Retinal pigment epithelial cell (primary cell): ENCODE measurements at places on chromosomes 3 and 15.

DNA sequence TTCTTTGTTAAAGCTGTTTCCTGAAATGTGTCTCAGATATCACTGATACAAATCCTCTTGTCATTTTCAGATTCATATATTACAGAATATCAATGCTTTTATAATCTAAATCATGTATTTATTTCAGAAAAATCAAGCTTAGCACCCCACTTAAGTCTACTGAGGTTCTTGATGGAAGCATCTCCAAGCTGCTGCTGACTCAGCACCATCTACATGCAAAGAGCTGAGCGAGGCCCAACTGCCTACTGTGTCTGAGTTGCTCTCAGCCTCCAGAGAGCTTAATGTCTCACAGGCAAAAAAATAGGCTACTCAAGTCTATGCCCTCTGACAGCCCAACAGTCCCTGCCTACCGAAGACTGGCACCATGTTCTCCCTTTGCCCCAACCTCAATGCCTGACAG, 29.2 kb upstream of the STIMATE start:
- no peak for DNase-seq

DNA sequence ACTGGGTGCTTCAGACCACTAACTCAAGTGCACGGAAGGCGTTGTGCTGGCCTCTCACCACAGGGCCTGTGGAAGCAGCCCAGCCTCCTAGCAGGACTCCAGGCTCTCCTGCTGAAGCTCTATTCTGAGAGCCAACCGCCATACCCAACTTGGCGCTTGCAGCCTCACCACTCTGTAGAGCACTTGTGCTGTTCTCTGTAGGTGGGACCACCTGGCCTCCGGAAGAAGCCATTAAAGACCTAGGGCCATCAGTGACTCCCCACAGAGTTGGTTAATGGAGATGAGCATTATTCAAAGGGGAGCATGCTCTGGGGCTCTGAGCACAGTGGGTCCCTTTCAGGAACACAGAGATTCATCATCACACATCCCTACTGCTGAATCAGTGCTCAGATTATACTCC, 50.9 kb downstream of the C3orf85 start:
- DNase-seq: no peak

DNA sequence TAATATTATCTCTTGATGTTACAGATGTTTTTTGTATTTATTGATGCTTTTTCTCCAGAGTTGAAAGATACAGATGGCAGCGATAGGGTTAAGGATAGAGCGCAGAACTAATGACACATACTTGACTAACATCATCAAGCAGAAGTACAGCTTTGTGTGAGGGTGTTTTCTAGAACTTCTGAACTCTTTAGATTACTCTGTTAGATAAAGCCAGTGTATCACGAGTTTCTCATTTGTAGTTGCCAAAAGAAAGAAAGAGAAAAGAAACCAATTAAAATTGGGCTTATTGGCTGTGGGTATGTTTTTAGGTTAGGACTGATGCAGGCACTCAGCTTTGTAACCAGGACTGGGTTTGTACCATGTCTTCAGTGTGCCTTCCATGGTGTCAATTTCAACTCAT, 6.6 kb upstream of the GPR171 start:
- no peak for DNase-seq

DNA sequence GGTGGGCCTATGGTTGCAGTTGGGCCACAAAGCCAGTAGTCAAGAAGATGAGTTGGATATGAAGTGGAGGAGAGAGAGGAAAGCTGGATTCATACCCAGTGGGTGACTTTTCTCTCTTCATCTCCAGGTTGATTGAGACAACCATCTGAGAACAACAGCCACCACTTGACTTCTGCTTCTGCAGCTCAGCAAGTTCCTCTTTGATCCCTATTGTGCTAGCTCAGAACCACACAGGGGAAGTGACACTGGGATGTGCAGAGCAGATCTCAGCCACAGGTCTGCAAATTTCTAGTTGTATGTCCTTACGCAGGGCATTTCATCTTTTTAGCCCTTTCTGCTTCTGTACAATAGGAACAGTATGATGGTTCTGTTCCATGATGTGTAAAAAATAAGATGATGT, 459.2 kb upstream of the ARRDC4 start:
- no peak for DNase-seq

GRCh38 chr15:89864958-89865739, 28.6 kb downstream of the AP3S2 start:
- DNase-seq: no peak

- no peak for DNase-seq
Measured at GRCh38 chr15:70265466-70265978, 167.8 kb upstream of the TLE3 start.

GRCh38 chr15:92810418-92811138, 89.5 kb upstream of the CHD2 start:
- DNase-seq: no peak

DNA sequence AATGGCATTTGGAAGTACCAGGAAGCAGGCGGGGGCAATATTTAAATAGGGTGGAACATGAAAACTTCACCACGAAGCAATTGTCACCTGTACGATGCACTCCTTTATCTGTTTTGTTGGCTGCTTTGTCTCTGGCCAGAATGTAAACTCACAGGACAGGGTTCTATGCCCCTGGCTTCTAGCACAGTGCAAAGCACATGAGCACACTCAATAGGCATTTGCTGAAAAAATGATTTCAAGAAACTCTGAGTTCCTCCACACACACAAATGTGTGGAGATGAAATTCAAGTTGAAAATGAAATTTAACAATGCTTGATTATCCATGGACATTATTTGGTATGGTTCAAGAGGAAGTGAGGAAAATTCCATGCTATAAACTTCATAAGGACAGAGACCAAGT, 229.6 kb upstream of the FEZF2 start:
- DNase-seq: no peak

GRCh38 chr15:101210466-101210865, 41.4 kb downstream of the CHSY1 start:
- DNase-seq: no peak

GRCh38 chr3:115478359-115478758, 145.0 kb upstream of the GAP43 start:
- no peak for DNase-seq

GRCh38 chr15:27671819-27672437, 427.2 kb downstream of the OCA2 start:
- no peak for DNase-seq

GRCh38 chr15:91866971-91867372, 13.5 kb downstream of the SLCO3A1 start:
- DNase-seq: no peak

DNA sequence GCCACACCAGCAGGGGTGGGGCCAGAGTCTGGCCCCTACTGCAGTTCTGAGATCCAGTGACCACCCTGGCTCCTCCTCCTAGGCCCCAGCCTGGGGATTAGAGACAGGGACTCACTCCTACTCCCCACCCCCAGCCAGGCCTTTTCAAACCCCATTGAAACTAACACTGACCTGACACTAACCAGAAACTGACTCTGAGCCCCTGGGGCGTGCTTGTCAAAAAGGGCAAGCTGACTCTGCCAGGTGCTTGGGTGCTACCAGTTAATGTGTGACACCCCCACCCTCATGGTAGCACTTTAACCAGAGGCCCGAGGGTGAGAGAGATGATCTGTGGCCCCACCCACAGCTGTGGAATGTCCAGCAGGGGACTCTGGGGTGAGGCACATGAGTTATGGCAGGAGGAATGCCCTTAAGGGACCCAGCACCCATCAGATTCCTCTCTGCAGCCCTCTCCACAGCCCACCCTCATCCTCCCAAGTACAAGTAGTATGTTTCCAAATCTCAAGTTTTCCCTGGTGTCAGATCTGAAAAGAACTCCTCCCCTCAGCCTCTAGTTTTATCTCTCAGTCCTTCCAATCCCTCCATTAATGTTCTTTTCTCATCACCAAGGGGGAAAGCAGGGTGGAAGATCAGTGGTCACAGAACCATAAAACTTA, 1.4 kb downstream of the PTH1R start:
- no peak for DNase-seq

DNA sequence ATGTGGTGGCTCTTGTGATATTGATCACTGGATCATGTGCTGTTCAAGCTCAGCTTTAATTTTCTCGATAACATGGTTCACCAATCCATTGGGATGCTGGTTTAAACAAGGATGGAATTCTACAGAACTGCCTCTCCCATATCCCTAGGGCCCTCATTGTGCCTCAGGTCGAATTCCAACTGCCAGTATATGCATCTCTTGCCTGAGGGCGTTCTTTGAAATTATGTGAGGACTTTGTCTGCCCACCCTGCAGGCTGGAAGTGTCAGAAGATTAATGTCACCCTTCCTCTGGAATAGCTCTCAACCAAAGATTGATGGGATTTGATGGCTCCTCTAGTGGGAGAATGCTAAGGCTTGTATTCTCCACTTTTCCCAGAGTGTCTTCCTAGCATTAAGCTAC, 175.6 kb upstream of the GALNT15 start:
- no peak for DNase-seq

DNA sequence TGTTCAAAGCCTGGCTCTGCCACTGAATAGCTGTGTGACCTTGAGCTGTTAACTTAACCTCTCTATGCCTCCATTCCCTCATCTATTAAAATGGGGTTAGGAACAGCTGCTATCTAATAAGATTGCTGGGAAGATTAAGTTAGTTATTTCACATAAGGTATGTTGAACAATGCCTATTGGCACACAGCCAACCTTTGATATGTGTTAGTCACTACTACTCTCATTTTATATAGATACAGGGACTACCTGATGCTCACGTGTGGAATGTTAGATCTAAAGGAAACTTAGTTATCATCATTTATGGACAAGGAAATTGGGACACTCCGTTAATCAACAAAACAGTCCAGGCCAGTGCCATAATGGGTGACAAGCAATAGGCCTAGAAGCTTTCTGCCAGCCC, 332.4 kb upstream of the PPP2R3A start:
- DNase-seq: no peak

GRCh38 chr15:98730860-98731711, 82.7 kb downstream of the IGF1R start:
- DNase-seq: no peak

GRCh38 chr3:33803894-33804526, 5.6 kb downstream of the PDCD6IP start:
- no peak for DNase-seq

- no peak for DNase-seq
Measured at GRCh38 chr3:142777927-142778326, 54.1 kb downstream of the TRPC1 start.

DNA sequence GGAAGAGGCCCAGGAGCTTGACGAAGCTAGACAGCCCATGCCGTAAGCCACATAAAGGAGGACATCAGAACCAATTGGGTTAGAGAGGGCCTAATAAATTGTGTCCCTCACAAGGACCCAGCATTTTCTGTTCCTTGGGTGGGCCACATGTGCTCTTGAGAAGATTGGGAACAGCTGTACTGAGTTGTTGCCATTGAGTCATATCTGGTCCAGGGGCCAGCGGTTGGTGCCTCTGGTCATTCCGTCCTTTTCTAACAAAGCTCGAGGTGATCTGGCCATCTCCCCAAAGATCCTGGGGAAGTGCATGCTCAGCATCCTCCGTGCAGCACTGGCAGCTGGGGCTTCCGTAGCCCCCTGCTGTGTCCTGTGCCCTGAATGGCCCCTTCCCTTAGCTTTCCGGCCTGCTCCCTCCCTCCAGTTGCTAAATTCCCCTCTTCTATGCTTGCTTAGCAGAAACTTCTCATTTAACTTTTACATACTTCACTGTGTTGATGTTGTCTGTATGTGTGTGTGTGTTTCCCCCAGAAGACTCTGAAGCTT, 73.0 kb downstream of the EEFSEC start:
- DNase-seq: no peak

DNA sequence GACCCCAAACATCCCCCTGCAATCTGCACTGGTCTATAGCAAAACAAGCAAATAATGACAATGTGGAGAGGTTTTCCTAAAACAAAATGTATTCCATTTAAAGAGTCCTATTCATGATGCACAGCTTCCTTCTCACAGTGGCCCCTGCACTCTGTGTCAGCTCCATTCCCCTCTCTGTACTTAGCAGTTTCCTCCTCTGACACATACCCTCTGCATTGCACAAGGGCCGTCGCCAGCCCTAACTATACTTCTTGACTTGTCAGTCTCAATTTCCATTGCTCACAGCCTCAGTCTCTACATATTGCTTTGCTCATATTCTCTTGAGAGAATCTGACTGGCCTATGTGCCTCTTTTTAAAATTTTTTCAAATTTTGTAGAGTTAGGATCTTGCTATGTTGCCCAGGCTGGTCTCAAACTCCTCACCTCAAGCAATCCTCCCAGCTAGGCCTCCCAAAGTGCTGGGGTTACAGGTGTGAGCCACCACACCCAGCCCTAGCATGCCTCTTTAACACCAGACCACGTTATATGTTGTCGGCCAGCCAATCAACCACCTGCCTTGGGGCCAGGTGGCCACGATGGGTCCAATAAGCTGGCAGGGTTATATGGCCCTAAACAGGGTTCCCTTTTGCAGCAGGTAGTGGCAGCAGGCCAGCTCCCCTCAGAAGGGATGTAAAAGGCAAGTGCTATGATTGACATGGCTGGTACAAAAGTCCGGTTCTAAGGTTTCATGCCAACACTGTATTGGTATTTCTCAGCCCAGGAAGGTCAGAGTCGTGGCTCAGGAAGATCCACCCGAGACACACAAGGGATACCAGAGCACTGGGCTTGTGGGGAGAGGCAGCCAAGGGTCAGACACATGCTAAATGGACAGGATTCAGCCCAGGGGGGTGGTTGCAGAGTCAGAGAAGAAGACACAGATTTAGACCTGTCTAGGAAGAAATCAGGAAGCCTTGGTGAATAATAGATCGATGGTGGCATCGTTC, 59.0 kb upstream of the SMAD3 start:
- no peak for DNase-seq

- no peak for DNase-seq
Measured at GRCh38 chr15:41669701-41670100, 9.5 kb downstream of the MGA start.

- DNase-seq: no peak
Measured at GRCh38 chr3:52202384-52203077, 4.6 kb downstream of the ALAS1 start.

DNA sequence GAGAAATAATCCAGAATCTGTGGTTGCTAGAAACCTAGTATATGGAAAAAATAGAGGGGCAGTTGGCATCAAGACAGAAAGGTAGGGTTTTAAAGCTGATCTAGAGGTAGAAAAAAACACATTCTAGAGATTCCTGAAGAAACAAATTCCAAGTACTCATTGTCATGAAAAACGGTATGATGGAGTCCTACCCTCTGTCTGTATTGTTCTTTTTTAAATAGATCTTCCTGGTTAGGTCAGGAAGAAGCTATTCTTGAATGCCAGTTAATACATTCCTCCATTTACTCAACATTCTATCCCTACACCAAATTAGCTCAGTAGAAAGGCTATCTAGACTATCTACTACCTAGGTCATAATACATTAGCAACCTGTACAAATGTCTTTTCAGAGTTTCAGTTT, 364.7 kb downstream of the FHIT start:
- DNase-seq: no peak

DNA sequence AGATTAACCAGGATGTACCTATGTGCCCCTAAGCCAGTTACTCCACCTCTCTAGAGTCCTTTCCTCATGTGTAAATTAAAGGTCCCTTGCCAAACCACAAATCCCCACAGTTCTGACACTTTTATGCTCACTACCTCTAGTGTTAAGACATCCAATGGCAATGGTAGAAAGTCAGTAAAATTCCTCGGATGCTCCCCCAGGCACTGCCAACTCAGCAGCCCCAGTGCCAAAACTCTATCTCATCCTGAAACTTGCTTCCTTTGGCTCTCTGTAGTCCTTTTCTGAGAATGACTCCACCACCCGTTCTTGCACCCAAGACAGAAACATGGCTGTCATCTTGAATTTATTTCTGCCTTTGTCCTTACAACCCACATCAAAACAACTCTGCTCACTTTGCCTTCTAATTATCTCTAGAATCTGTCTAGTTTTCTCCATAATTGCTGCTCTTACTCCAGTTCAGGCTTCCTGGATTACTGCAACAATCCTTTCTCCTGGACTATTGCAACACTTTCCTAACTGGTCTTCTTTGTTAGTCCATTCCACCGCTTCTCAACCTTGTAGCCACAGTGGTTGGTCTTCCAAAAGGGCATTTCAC, 41.6 kb downstream of the MB21D2 start:
- no peak for DNase-seq
